Hindlimb muscle (tissue), 1 donor: ENCODE measurements at places on chromosomes 4 and X.

- no peak for DNase-seq
Measured at GRCh38 chrX:147877726-147878125, 34.0 kb upstream of the FMR1 start.

DNA sequence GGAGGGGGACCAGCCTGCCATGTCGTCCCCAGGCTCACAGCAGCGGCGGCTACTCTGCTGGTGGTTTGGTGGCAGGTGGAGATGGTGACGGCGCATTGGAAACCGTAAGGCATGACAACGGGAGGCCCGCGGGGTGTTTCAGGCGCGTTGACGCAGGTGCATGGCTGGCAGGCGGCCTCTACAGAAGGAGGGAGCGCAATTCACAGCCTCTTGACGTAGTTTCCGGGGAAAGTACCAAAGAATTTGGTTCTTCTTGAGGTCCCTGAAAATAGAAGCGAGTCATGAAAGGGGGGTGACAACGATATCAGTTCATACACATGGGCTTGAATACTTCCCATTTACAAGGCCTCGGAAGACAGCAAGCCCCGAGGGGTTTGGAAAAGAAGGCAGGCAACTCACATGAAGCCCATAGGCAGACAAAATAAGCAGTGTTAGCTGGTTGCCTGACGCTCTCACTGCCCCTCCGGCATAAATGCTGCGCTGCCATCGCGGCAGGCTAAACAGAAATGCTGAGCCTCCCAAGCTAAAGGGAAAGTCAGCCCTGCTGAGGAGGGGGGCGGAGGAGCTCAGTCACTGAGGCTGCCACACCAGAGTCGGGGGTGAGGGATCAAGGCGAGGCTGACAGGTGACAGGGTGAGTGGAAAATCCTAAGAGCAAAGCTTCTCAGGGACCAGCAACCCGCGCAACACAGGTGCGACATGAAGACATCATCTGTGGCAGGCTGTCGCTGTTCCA is 52.3 kb upstream of the PDLIM3 start:
- DNase-seq = peak; percentile 49

GRCh38 chr4:175273995-175274753 is 356.0 kb downstream of the ADAM29 start:
- no peak for DNase-seq

- DNase-seq = no peak
Measured at GRCh38 chr4:24428850-24429249, 155.5 kb downstream of the DHX15 start.

- DNase-seq = no peak
Measured at GRCh38 chrX:22164770-22165388, 107.8 kb upstream of the CBLL2 start.

DNA sequence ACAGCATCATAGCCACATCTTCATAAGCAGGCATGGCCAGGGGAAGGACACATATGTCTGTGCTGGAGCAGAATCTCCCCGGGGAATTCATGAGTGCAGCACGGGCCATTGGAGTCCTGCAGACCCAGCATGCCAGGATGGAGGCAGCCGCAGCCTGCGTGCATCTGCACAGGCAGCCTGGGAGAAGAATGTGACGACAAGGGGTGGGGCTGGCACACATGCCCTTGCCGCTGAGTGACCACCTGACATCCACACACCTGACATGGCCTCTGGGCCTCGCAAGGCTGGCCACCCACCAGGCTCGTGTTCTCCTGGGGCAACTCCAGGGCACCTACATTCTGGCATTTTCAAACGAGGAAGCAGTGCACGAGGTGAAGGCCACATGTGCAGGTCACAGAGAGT is 66.2 kb upstream of the AFAP1 start:
- DNase-seq = no peak

GRCh38 chr4:170758988-170759387 is 669.2 kb upstream of the AADAT start:
- DNase-seq = no peak

GRCh38 chr4:72313121-72313520 is 255.9 kb downstream of the ADAMTS3 start:
- no peak for DNase-seq

DNA sequence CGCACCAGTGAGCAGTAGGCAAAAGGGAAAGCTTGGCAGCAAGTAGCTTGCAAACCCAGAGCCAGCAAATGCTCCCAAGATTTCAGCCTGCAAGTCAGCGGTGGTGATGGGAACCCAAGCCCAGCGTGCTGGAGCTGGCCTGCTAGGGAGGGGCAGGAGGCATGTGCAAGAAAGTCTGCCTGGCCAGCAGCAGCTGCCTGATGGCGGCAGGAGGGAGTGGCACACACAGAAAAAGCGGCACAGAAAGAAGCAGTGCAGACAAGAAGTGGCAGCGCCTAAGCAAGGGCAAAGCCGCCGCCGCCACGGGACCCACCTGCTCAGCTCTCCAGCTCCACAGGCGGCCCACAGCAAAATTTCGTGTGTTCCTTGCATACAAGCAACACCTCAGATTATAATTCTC is 1206.5 kb upstream of the PABPC4L start:
- DNase-seq = no peak

DNA sequence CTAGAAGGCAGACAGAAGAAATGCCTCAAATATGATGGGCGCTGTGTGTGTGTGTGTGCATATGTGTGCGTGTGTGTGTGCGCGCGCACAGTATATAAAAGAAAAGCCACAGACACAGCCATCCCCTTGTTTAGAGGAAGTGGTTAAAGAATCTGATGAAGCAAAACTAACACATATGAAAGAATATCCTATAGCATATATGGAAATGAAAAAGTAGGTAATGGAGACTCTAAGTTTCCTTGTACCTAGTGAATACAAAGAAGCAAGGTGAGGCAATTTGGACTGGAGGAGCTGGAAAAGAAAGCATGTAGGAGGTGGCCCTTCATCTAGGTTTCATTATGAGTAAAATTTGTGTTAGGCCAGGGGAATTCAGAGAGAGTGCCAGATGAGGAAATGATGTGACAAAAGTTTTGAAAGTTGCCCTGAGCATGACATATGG is 58.6 kb upstream of the MCF2 start:
- DNase-seq = no peak
